CD4-positive, alpha-beta T cell treated with Interleukin-21 for 1 hour (primary cell): ENCODE measurements at places on chromosomes 5 and 9.

- no peak for DNase-seq
Measured at GRCh38 chr5:91206734-91207133, 176.4 kb downstream of the ARRDC3 start.

DNA sequence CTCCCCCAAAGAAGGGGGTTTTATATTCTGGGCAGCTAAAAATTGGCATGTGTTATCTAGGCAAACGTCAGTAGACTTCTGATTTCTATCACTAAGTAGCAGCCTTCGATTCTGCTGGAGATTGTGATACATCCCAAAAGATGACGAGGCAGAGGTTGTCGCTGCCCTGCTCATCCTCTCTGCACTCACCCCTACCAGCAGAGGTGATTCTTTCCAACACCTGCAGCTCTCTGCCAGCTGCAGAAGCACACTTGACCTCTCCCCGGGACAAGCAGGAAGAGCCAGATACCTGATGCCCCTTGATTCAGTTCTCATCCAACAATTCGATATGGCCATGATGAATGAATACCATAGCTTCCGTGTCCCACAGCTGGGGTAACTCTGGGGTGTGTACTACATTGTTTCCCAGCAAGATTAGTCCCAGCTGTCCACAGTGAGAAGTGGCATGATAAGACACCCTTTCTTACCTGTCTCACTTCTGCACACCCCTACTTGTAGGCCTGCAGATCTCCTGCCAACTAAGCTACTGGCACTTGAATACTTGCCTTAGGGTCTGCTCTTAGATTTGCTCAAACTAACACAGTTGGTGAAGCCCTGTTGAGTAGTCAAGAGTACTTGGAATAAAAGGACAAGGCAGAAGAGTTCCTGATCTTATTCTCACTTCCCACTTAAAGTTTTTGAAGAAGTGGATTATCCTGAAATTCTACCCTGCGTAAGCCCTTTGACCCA is 37.6 kb upstream of the SMAD5 start:
- DNase-seq = no peak

- no peak for DNase-seq
Measured at GRCh38 chr9:126386088-126386487, 59.5 kb downstream of the MVB12B start.

DNA sequence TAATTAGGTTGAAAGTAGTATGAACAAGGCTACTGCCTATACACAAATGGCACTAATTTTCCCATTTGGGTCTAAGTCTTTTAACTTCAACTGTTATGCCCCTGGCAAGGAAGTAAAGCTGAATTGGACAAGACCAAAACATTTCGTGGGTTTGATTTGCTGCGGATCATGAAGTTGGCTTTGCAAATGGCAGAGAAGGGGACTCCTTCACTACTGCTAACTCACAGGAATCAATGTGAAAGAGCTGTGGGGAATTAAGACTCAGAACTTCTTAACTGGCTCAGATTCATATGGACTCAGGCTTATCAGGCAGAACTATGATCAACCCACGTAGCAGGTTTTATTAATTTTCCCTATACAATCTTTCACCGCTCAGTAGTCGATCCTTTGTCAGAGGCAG is 73.8 kb upstream of the IFNE start:
- no peak for DNase-seq

- no peak for DNase-seq
Measured at GRCh38 chr5:31827867-31828266, 188.9 kb downstream of the PDZD2 start.

DNA sequence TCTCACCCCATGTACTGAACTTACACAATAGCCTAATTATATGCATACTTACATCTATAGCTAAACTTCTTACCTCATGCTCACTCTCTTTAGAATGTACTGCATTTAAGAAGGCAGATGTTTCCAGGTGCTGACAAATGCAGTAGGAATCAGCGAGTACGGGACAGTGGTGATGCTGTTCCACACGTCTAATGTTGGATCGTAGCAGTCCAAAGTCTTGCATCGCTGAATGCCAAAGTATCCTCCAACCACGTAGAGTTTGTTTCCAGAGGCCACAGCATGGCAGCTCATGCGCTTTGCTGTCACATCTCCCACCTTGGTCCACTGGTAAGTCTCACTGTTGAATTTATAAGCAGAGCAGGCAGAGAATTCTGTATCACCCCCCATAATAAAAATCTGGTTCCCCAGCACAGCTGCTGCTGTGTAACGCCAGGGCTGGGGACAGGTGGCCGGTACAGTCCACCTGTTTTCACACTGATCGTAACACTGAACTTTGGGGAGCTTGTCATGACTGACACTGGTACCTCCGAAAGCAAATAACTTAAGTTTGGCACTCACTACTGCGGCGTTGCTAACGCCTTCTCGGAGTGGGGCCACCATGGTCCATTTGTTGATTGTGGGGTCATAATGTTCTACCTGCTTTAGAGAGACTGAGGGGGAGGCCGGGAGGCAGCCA is 5.8 kb downstream of the ENC1 start:
- no peak for DNase-seq

DNA sequence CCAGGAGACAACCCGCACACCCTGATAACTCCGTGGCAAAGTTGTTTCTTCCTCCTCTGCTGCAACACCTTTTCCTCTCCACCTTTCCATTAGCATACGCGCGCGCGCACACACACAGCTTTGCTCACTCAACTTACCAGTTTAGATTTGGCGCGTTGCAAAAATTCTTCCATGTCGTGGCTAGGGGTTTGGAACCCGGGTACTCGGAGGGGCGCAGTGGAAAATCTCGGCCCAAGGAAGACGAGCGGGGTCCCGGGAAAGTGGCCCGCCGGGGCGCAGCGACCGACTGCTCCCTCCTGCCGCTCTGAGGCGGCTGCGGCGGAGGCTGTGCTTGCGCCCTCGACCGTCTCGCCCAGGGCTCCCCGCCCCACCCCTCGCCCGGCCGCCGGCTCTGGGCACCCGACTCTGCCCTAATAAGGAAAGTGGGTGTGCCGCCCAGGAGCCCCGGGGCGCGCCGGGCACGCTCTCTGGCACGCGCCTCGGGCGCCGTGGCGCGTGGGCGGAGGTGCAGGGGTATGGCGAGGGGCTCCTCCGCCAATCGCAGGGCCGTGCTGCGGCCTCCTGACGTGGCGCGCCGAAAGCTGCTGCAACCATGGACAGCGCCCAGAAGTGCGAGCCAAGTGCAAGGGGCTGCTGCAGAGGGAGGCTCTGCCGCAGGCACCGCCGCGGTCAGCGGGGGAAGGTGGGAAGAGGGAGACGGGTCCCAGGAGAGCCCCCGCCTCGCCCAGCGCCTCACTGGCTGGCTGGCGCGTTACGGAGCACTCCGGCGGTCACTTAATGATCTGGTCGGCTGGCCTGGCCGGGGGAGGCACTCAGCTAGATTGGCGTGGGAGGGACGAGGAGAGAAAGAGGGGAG is at the start of gene PRUNE2:
PRUNE2 (minus strand) TSS at position 324 of the 856 bp plus-strand sequence; CDS start at position 173, 151 bp downstream.
- DNase-seq = no peak

DNA sequence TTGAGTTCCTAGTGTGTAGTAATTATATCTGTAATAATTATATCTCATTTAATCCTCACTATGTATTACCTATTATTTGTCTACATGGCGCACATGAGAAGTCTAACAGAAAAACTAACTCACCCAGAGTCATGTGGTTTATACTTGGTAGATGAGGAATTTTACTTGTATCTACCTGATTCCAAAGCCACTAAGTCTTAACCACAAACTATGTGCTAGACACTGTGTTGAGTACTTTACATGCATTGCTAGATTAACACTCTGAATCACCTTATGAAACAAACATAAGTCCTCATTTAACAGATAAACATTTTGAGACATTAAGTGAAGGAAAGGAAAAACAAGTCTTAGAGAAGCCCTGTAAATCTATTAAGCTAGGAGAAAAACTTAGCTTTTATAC is 404.8 kb downstream of the TLR4 start:
- DNase-seq = no peak

GRCh38 chr9:126569036-126569435 is 44.7 kb upstream of the LMX1B start:
- no peak for DNase-seq

DNA sequence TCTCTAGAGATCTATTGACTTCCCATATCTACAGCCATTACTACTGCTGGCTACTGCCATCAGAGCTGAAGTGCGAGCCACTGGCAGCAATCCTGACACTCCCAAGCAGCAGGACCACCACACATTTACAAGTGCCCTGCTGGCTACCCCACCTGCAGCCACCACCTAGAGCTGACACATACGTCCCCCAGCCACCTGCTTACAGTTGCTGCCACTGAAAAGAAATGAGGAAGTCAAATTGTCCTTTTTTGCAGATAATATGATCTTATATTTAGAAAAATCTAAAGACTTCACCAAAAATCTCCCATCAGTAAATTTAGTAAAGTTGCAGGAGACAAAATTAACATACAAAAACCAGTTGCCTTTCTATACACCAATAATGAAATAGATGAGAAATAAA is 48.4 kb downstream of the ZNF484 start:
- DNase-seq = no peak

DNA sequence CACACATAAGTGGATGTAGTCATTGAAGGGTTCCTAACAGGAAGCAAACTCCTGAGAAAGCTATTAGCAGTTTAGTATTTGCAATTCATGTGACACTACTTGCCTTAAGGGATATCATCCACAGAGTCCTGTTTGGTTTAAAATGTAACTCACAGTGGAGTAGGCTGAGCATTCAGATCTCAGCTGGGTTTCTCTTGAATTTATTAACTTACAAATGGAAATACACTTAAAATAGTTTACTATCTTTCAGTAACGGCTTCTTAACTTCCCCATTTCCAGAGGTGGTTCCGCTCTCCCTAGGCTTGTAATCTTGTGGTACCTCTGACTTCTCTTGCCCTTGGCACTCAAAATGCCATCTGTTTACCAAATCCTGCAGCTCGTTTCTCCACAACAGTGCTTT is 660.7 kb upstream of the ADAMTS16 start:
- no peak for DNase-seq

GRCh38 chr5:33793276-33793675 is 98.5 kb downstream of the ADAMTS12 start:
- no peak for DNase-seq

- DNase-seq = no peak
Measured at GRCh38 chr5:67873935-67874334, 341.6 kb upstream of the PIK3R1 start.

DNA sequence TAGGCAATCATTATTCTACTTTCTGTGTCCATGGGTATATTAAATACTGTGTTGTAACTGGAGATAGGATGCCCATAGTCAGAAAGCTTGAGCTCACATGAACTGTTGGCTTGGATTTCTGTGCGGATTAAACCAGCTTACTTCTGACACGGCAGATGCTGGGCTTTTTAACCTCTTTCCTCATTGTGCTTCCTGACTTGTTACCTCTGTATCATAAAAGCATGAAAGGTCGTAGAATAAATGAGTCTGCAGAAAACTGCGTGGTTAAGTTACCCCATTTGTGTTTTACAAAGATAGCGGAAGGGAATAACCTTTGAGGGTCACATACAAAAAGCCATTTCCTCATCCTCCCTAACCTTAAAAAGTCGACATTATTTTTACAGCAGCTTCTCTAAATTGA is 199.5 kb upstream of the DMRT1 start:
- DNase-seq = no peak

GRCh38 chr9:79591458-79591857 is 19.7 kb downstream of the TLE4 start:
- DNase-seq = no peak

DNA sequence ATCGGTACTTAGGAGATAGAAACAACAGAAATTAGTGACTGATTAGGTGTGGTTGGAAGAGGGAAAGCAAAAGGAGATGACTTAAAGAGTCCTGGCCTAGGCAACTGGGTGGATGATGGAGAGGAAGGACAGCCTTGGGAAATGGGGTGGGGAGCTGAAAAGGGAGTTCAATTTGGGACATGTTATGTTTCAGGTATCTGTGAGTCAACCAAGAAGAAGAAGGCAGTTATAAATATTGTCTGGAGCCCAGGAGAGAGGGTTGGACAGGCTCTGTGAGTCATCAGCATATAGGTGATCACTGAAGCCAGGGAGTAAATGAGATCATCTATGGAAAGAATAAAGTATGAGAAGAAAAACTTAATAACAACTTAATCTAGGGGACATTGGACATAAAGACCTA is 357.7 kb downstream of the NPR3 start:
- no peak for DNase-seq
